ENCODE measurements at places on chromosomes 16 and 17. TPM values are rescaled to one million over a fixed set of nuclear protein-coding genes. Genes with fewer than 3 reads are reported as not detected.

C16orf96 gene
- 0.43 TPM for total RNA-seq

SPATA2L gene
- 24.0 TPM for total RNA-seq

MAPT gene
- 0.14 TPM for total RNA-seq

ACSM2B gene
- total RNA-seq, result not detected

TBX4 gene
- not detected for total RNA-seq

TNFRSF17 gene
- 6.6 TPM for total RNA-seq

SOCS1 gene
- 21.7 TPM for total RNA-seq

AHSP gene
- not detected for total RNA-seq

All from natural killer cell (primary cell).